ENCODE measurements at places on chromosomes 3 and 15.

- DNase-seq: no peak
Measured at GRCh38 chr15:28974142-28974541, 88.4 kb downstream of the APBA2 start.

- no peak for DNase-seq
Measured at GRCh38 chr3:23442598-23443383, 239.7 kb downstream of the UBE2E2 start.

GRCh38 chr3:69869643-69870042 is 129.9 kb upstream of the SAMMSON start:
- no peak for DNase-seq

- no peak for DNase-seq
Measured at GRCh38 chr3:118846176-118846575, 188.5 kb downstream of the IGSF11 start.

DNA sequence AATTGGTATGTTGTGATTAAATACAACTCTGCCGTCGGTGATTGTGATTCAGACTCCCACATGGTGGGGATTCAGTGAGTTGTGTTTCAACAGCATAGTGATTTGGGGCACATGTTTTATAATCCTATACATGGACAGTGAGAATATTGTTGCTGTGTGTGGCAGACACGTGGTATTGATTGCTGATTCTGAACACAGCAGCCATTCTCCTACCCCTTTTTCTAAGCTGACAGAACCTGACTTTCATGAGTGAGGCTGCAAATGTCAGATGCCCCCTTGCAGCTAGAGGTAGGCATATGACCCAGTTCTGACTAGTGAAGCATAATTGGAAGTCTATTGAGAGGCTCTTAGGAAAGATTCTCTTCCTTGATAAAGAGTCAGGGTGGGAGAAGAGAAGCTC is 155.0 kb upstream of the STRIT1 start:
- DNase-seq: no peak

DNA sequence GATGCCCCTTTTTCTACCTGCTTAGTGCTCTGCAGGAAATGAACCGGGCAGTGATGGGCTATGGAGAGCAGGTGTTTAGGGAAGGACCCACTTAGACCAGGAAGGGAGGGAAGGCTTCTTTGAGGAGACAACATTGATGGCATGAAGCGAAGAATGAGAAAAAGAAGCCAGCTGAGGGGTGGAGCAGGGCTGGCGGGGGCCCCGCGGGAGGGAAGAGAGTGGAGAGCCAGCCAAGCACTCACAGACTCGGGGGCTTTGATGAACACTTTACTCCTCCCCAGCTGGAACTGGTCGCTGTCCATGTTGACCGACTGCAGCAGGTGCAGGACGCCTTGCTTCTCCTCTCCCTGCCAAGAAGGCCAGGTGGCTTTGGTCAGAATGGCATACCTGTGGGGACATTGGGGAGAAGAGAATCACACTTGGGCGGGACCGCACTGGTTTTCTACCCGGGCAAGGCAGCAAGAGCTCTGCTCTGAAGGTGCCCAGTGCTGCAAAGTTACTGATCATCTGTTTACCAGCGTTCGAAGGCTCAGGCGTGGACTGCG is 28.4 kb upstream of the LDHAL6B start:
- peak; percentile 63 for DNase-seq

Data from right hindlimb (tissue), 1 donor.